Mesothelial cell of epicardium (in vitro differentiated cells): ENCODE measurements at places on chromosomes 3 and 15.

DNA sequence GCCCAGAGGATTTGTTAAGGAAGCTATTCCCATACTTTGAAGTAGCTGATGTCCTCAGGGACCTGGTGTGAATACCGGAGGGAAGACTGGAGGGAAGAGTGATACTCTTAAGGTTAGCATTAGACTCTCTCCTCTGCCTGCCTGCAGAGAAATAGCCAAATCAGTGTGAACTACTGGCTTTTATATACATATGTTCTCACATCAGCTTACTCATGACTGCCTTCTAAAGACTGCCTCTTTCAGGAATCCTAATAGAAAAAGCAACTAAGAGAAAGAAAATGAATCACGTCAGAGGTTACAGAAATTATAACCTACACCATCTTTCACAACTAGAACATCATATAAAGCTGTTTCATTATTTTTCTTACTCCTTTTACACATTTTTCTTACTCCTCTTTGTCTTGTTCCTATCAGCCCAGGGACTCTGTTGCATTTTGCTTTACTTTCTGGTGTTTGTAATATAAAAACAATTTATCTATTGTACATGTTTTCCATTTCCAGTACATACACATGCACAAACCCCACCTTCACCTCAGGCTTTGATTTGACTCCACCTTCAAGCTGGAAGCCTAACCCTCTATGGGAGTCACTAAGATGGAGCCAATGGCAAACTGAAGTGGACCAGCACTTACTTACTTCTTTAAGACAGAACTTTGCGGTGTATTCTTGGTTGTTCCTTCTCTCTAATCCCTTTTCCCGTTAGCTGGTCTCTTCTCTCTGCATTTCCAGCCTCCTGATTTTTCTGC, 257.7 kb upstream of the UBE2E1 start:
- no peak for DNase-seq

DNA sequence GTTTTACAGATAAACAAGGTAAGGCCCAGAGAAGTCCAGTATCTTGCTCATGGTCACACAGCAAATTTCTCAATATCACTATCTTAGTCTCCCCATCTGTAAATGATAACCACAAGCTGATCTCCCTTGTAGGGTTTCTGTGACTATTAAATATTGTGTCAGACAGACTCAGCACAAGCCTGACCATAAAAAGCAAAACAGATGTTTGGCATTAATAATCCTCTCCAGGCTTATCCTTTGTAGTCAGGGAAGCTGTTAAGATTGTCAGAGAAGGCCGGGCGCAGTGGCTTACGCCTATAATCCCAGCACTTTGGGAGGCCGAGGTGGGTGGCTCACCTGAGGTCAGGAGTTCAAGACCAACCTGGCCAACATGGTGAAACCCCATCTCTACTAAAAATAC, 173.2 kb upstream of the PRICKLE2 start:
- no peak for DNase-seq

- DNase-seq, result no peak
These were observed 249.4 kb downstream of the LPP start for GRCh38 chr3:188403404-188403803.

GRCh38 chr3:133404920-133405319, 5.1 kb downstream of the BFSP2 start:
- no peak for DNase-seq

DNA sequence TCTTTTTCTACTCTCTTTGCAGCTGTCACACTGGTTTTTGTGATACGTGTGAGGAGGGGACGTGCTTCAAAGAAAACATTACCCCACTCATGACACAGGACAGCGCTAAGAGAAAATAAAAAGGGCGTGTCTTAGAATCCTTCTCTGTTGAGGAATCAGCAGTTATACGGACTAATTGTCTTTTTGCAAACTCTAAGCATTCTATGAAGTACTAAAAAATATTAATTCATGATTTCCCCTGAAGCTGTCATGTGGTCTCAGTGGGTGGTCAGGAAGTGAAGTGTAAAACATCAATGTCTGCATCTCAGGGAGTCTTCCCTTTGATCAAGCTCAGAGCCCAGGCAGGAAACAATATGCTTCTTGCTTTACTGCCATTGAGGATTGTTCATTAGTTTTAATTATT, 117.5 kb upstream of the CRBN start:
- DNase-seq, result no peak

- DNase-seq, result no peak
These were observed 188.1 kb downstream of the CHST2 start for GRCh38 chr3:143307613-143308183.

DNA sequence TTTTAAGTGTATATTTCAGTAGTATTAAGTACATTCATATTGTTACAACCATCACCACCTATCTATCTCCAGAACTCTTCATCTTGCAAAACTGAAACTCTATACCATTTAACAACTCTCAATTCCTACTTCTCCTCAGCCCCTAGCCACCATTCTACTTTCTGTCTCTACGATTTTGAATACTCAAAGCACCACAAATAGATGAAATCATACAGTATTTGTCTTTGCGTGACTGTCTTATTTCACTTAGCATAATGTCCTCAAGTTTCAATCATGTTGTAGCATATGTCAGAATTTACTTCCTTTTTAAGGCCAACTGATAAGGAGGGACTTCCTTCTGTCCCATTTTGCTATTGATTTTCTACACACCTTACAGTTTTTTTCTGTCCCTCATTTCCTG, 593.3 kb downstream of the FHIT start:
- no peak for DNase-seq

DNA sequence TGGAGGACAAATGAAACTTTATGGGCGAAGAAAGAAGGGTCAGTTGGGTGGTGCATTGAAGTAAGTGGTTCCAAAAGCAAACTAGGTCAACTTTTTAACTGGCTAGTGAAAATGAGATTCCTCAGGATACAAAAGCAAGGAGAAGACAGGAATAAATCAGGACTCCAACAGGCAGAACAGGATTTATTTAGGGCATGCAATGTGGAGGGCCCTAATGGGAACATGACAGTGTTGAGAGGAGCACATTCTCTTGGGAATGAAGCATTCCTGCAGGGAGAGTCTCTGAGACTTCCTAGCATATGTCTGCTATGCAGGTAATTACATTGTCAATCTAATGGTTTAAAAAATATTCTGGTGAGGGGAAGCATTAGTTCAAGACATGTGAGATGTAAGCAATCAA, 8.7 kb downstream of the NPAP1 start:
- DNase-seq, result no peak

DNA sequence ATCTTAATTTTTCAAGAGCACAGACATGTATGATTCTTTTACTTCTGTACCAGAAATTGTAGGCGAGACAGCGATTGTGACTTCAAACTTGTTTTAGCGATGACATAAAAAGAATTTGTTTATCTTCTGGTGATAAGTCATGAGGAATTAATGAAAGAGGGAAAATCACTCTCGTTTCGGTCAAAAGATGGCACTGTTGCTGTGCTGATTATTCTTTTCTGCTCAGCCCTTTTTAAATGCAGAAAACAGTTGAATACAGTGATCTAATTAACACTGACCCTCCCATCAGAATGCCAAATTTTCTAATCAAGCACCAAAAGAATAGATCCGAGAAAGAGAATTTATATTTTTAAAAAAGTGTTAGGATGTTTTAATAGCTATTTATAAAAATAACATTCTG, 52.6 kb downstream of the NSUN3 start:
- DNase-seq, result no peak

- no peak for DNase-seq
These were observed 57.9 kb downstream of the APBA2 start for GRCh38 chr15:28943611-28944230.

DNA sequence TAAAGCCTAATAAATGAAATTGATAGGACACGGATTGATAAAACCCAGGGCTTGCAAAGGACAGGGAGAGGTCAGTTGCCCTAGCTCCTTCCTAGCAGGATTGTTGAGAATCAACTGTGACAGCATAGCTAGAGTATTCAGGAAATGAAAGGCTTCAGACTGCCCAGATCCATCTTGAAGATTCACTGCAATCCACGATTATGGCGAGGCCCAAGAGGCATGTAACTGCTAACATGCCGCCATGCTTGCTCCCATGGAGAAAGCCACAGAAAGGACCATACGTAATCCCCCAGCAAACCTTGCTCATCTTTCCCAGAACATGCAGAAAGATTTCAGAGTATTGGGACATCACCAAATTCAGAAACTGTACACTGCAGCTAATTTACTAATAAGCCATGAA, 41.3 kb downstream of the MYH15 start:
- DNase-seq, result no peak

GRCh38 chr3:153245661-153246060, 83.6 kb downstream of the RAP2B start:
- DNase-seq, result no peak

DNA sequence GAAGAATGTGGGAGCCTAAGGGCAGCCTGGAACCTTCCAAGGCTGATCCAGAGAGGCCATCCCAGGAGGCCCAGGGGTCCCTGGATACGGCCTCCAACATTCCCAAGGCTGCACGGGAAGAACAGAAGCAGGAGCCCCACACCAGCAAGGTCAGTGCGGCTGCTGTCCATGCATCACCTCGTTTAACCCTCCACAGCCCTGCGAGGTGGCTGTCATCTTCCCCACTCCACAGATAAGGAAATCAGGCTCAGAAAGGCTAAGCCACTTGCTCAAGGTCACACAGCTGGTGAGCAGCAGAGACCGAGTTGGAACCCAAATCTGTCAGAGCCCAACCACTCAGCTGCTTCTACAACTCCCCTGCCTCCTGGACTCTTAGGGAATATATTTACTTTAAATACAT, 21.6 kb downstream of the SEMA7A start:
- no peak for DNase-seq
